WERI-Rb-1 (cell line): ENCODE measurements at places on chromosomes 2 and 18.

DNA sequence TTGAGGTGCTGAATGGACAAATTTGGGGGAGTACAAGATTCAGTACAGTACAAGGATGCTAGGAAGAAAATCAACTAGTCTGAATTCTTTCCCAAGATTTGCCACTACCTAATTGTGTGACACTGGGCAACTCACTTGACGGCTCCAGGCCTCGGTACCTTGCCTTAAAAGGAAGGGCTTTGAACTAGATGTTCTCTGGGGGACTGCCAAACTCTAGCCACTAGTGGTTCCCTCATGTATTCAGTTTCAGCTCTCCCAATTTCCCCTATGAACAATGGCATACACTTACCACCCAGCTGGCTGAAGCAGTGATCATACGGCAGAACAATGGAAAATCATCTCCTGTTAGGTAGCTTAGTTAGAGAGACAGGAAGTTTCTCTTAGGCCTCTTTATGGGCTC, 73.4 kb downstream of the VWC2L start:
- no peak for DNase-seq

DNA sequence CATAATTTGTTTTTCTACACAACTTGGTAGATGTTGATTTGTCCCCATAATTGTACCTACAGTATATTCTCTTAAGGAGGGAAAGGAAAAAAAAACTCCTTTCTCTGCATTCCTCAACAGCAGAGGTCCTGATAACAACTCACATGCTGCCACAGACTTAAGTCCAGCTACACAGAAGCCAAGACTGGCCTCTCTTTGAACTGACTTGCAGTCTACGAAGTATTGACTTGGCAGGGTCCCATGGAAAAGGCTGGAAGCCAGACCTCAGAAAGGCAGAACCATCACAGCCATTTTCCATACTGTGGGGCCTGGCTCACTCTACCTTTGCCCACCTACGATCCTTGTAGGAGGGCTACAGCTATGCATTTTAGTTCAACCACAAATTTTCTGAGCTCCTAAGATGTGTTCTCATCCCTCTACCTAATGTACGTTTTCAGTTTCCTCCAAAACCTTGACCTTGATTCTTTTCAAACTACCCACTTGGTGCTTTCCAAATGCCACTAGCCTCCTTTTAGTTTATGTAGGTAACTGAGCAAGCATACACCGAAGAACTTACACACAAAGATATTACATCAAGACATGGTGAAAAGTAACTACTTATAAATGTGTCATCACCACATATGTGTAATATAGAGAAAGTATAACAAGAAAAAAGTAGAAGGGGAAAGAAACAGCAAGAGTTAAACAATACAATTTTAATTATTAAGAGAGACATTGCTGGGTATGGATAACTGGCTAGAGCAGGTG, 12.2 kb downstream of the LONRF2 start:
- DNase-seq = no peak

DNA sequence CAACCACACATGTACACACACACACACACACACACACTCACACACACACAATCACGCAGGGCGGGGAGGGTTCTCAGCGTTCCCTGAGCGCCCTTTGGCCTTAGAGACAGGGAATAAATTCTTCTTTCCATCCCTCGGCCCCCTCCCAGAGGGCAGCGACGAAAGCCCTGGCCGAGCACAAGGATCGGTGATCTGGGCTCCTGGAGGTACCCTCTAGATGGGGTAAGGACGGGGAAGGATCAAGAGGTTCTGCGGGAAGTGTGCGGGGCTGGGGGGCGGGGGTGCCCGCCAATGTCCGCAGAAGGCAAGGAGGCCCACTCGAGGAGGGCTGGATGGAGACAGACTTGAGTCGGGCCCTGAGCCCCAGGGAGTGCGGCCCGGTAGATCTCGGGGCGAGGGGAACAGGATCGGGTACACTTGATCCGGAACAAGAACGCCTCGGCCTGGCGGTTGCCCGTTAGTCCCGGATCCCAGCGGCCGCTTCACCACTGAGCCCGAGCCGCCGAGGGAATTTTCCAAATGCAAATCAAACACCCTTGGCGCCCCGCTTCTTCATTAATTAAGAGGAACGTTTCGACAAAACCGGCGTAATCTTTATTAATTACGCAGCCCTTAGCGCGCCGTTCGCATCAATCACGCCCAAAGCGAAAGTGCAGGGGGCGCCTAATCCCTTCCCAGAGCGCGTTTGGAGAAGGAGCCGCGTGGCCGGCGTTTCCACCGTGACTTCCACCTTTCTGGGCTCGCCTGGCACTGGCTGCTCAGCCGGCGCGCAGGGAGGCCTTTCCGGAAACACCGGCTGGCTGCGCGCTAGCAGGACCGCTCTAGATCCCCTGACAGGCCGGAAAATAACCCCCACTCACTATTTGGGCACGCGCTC, 7.0 kb upstream of the PAX3 start:
- peak; percentile 40 for DNase-seq

GRCh38 chr2:237576974-237577373, 10.6 kb downstream of the PRLH start:
- DNase-seq = no peak

DNA sequence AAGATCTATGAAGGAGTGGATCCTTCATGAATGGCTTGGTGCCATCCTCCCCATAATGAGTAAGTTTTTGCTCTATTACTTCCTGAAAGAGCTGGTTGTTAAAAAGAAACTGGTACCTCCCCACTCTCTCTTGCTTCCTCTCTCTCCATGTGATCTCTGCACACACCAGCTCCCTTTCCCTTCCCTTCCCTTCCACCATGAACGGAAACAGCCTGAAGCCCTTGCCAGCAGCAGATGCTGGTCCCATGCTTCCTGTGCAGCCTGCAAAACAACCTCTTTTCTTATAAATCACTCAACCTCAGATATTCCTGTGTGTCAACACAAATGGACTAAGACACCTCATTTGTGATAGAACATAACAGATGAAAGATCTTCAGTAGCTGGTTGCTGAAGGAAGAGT, 303.5 kb upstream of the ACVR2A start:
- no peak for DNase-seq

DNA sequence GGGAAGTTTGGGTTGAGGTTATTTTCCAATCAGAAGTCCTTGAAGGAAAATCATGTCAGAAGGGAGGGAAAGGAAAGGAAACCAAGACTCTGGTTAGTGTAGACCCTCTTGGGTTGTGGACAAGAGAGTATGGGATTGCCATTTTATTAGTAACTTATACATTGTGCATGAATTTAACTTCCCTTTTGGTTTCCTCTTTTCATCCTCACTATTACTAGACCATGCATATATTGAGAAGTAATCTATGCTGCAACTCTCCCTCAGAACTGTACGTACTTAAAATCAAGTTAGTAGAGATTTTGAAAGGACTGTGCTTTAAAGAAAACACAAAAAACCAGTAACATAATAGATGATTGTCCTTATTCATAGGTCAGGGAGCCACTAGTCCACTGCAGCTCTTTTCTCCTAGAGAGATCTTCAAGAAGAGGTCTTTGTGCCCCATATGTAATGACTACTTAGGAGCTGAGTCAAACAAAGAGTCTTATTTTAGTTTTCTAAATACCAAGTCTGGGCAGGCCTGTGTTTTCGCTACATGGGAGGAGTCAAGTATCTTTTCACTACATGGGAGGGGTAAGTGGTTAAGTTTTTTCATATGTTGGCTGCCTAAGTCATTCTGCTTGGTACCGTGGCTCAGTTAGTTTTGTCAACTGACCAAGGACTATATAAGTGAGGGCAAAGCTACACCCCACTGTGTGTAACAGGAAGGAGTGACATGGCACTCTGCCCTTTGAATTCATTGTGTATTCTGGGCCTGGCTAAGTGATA, 25.2 kb upstream of the FAM117B start:
- no peak for DNase-seq

GRCh38 chr2:176155356-176156044, 1.6 kb upstream of the HOXD3 start:
- DNase-seq = no peak

GRCh38 chr2:14313341-14313740, 319.2 kb upstream of the LRATD1 start:
- DNase-seq = no peak

- no peak for DNase-seq
Observed at GRCh38 chr2:49210191-49210590, 55.9 kb upstream of the FSHR start.

GRCh38 chr2:168438553-168438952, 17.5 kb upstream of the CERS6 start:
- peak; percentile 51 for DNase-seq

GRCh38 chr2:230023313-230023712, 45.4 kb downstream of the SLC16A14 start:
- no peak for DNase-seq

DNA sequence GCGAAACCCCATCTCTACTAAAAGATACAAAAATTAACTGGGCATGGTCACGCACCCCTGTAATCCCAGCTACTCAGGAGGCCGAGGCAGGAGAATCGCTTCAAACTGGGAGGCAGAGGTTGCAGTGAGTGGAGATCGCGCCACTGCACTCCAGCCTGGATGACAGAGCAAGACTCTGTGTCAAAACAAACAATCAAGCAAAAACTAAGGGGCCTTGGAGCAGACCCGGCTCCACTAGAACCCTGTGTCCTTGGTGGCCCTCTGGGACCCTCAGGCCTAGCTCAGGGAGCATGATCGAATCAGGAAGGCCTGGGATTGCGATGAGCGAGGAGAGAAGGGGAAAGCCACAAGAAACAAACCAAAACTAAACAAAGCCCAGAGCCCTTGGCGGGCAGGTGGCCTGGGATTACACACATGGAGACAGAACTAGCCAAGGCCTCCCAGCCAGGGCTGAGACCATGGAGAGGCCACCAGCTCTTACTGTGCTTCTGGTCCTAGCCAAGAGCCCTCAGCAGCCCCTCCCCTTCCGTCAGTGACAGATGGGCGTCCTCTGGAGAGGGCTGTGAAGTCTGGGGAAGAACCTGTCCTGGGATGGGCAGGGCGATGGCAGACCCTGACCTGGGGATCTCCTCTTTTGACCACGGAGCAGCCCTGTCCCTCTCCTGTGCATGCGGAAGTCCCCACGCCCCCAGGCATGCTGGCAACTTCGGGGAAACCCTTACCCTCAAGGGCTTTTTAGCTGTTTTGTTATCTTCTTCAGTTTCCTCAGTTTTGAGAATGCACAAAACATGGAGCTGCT, 27.4 kb upstream of the CATIP start:
- DNase-seq = peak; percentile 79

- DNase-seq = no peak
Observed at GRCh38 chr2:240783819-240784621, 36.0 kb downstream of the KIF1A start.

DNA sequence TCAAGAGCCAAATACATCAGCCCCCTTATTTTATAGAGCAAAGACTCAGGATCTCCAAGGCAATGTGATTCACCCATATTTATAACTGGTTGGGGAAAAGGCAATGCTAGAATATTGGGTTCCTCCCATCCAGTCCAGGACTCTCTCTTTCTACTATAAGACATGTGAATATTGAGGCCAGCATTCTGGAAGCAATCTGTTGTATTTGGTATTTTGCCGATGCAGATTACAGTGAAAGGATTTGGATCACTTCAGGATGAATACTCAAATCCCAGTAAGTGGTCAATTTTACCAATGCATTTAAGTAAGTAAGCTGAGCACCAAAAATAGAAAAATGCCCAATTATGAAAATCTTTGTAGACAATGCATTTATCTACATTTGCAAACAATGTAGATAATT, 1834.7 kb upstream of the PIK3C3 start:
- no peak for DNase-seq

DNA sequence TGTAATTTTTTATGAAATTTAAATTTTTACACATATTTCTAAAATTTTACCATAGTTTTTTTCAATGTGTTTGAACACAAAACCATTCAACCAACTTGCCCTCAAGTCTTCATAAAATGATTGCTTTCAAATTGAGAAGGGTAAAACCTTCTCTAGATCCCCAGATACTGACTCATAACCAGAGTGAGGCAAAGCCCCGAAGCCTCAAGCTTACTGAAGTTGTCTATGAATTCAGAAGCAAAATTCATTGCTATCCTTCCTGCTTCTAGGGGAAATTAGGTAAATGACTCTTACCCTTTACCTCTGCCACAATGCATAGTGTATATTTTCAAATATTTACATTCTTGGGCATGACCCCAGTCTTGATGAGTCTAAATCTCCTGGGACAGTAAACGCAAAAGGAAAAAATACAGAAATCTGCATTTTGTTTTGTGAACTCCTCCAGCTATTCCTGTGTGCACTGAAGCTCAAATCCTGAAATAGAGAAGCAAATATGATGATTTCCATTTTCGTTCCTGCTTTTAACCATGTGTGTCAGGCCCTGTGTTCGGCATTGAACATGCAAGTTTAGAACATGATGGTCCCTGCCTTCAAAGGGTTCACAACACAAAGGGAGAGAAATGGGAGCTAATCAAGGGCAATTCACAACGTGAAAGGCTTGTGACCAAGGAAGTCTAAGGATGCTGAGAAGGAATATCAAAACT, 246.3 kb downstream of the SUCLG1 start:
- no peak for DNase-seq

- DNase-seq = no peak
Observed at GRCh38 chr18:154151-154550, 4.2 kb upstream of the USP14 start.

- no peak for DNase-seq
Observed at GRCh38 chr18:31750273-31750672, 10.4 kb downstream of the SLC25A52 start.
